SJCRH30 (cell line): ENCODE measurements at places on chromosomes 11 and 22. TPM values are rescaled to one million over a fixed set of nuclear protein-coding genes. Genes with fewer than 3 reads are reported as not detected.
A peak's percentile ranks its signal among the peaks of the same experiment; 100 is the strongest.

DNA sequence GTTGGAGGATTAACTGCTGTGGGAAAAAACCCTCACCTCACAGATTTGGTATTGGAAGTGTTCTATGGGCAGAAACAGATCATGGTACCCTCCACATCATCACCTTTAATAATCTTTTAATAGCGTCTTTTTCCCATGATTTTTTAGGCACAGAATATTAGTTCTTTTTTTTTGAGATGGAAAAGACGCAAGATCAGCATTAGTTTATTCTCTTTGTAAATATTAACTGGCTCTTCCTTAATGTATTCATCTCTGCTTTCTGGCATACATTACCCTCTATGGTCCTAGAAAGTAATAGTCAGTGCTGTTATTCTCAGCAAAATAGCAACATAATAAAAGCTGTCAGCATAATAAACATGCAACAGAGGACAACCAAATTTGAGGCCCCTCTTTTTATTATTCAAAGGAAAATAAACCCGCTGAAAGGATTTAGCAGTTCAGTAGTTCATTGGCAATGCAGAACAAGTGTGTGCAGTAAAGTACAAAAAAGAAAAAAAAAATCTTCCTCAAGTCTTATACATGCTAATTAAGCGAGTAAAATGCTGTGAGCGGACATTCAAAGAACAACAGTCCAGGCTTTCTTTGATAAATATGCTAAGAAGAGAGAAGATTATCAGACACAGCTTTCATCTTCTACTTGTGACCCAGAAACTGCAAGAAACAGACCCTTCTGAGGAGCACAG, 37.5 kb upstream of the DDI1 start:
- H3K27ac ChIP-seq: no peak overlapping the region
- no peak for DNase-seq
- H3K36me3 ChIP-seq: no peaks in the 10 kb centered on the region
- 0 out of 2 replicates have a peak, but pooled peaks cover 3% of the 10 kb centered on the region for H3K4me1 ChIP-seq

IGSF22 gene
- total RNA-seq: 0.08 and 0.28 TPM in 2 replicates

DNA sequence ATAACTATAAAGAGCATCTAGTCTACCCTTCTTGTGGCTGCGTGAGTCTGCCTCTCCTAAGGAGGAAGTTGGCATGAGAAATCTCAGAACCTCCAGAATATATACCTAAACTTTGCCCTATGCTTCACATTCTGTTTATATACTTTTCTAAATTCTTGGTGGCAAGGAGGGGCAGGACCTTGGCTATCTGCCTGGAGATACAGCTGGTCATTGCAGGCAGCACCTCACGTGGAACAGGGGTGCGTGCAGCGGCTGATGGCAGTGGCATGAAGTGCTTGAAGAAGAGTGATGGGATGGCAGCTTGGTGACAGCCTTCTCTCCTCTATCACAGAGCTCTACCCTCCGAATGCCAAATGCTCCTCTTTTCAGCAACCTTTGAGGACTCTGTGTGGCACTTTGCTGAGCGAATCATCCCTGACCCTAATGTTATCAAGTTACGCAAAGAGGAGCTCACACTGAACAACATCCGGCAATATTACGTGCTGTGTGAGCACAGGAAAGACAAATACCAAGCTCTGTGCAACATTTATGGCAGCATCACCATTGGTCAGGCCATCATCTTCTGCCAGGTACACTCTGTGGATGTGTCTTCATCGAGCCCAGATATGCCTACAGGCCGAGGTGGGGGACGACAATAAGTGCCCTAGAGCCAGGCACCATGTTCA, 12.5 kb downstream of the DDX25 start:
- H3K36me3 ChIP-seq: no peaks in the 10 kb centered on the region
- H3K4me1 ChIP-seq: no peaks in the 10 kb centered on the region

MCAT gene
- total RNA-seq: 19.7 and 20.8 TPM in 2 replicates

PARVA gene
- total RNA-seq: 43.9 and 45.0 TPM in 2 replicates

CAVIN3 gene
- total RNA-seq: not detected in 2 replicates

GRCh38 chr11:34850334-34850733, 65.8 kb downstream of the APIP start:
- no peak for DNase-seq
- H3K27ac ChIP-seq: no peak overlapping the region
- no peak overlapping the region for H3K4me3 ChIP-seq
- no peaks in the 10 kb centered on the region for H3K4me1 ChIP-seq
- no peaks in the 10 kb centered on the region for H3K36me3 ChIP-seq

DNA sequence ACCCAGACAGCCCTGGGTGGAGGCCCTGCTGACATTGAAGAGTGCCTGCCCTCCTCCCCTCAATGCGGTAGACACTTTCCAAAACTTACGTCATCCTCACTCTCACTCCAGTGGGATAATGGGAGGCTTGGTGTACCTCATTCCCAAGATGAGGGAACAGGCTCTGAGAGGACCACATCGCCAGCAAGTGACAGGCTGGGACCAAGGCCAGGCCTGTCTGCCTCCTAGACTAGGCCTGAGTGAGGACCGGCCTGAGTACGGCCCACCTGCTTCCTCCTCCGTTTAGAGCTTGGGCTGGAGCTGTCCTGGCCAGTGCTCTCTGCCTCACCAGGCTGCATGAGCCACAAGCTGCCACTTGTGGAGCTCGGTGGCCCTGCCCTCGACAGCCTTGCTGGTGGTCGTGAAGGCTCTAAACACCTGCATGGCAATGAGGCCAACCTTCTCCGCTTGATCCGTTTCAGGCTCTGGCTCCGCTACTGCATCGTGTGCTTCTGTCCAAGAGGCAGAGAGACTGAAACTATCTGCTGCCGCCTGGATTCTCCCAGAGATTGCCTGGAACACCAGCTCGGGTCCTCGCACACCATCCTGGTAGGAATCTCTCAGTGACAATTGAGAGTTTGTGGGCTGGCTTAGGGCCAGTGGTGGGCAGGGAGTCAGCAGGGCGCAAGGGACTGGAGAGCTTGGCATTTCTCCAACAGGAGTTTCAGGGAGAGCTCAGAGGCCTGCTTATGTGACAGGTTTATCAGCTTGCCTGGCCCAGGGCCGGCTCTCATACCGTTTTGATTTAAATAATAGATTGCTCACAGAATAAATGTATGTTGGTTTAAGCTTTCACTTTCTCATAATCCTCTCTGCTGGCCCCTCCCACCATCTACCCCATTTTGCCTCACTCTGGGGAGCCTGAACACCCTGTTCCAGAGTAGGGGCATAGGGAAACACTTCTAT, 9.4 kb downstream of the LRRC75B start:
- no peaks in the 10 kb centered on the region for H3K36me3 ChIP-seq
- H3K27me3 ChIP-seq: no peaks in the 10 kb centered on the region
- H3K27ac ChIP-seq: no peak overlapping the region
- H3K4me1 ChIP-seq: peaks cover 23% of the 10 kb centered on the region

GRCh38 chr11:96466607-96467006, 76.8 kb downstream of the JRKL start:
- H3K36me3 ChIP-seq: no peaks in the 10 kb centered on the region
- H3K27me3 ChIP-seq: no peaks in the 10 kb centered on the region
- no peak overlapping the region for H3K4me3 ChIP-seq
- 0 out of 2 replicates have a peak, but pooled peaks cover 3% of the 10 kb centered on the region for H3K4me1 ChIP-seq
- no peak for DNase-seq
- H3K27ac ChIP-seq: no peak overlapping the region

DNA sequence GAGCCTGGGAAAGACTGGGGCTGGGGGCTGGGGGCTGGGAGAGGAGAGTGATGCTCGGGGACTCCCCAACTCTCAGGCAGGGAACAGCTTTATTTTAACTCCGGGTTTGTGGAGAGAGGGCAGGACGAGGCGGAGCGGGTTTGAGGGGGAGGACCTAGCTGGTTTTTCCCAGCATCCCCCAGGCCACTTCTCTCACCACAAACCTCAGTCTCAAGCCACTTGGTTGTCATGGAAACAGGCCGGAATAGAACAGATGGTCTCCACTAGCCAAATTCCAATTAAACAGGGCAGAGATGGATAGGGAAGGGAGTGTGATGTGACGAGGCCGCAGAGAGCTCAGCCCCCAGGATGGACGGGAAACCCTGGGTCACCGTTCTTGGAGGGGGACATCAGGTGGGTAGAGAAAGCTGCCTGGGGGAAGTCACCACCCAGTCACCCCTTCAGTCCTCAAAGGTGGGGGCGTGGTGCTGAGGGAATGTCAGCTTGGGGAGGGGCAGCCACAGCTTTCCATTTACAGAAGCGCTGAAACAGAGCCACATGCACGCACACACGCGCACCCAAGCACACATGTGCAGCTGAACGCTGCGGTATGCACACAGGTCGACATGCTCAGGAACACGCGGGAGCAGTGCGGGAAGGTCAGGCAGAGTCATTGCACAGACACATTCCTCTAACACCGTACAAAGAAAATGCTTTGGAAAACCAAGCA, 19.2 kb downstream of the NECTIN1 start:
- H3K4me3 ChIP-seq: no peak overlapping the region
- H3K4me1 ChIP-seq: peaks cover 24% of the 10 kb centered on the region
- peaks cover 3% of the 10 kb centered on the region; the same call in 1 of the 2 replicates for H3K36me3 ChIP-seq
- peak; percentile 94 for DNase-seq
- H3K27me3 ChIP-seq: no peaks in the 10 kb centered on the region

APOL5 gene
- total RNA-seq: not detected in 2 replicates

- H3K36me3 ChIP-seq: no peaks in the 10 kb centered on the region
- DNase-seq: no peak
- H3K4me3 ChIP-seq: no peak overlapping the region
- no peaks in the 10 kb centered on the region for H3K4me1 ChIP-seq
- H3K27ac ChIP-seq: no peak overlapping the region
These were observed 8.9 kb upstream of the ETS1 start for GRCh38 chr11:128596250-128596649.
